Glutamatergic neuron (in vitro differentiated cells): ENCODE measurements at places on chromosomes 7 and 10. TPM values are rescaled to one million over a fixed set of nuclear protein-coding genes. Genes with fewer than 3 reads are reported as not detected.
A peak's percentile ranks its signal among the peaks of the same experiment; 100 is the strongest.

- no peak for DNase-seq
Measured at GRCh38 chr7:16634271-16634738, 11.2 kb downstream of the ANKMY2 start.

The CTNNA3 gene
- total RNA-seq, result 3.3 TPM

DNA sequence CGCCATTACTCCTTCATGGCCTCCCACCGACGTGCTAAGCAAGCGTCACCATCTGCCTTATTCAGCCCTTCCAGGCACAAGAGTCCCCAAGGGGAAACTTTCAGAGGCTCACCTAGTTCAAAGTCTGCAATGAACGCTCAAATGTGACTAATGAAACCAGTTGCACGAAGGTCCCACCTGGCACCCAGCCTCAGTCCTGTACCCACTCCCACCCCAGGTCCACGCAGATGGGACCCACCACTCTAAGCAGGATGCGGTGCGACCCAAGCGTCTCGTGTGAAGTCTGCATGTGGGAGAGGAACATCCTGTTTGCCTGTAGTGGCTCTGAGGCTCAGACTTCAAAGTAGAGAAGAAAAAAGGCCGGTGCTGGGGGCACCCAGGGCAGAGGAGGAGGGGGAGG, 40.3 kb downstream of the RGS10 start:
- no peak for DNase-seq

The TACR2 gene
- total RNA-seq, result not detected

DNA sequence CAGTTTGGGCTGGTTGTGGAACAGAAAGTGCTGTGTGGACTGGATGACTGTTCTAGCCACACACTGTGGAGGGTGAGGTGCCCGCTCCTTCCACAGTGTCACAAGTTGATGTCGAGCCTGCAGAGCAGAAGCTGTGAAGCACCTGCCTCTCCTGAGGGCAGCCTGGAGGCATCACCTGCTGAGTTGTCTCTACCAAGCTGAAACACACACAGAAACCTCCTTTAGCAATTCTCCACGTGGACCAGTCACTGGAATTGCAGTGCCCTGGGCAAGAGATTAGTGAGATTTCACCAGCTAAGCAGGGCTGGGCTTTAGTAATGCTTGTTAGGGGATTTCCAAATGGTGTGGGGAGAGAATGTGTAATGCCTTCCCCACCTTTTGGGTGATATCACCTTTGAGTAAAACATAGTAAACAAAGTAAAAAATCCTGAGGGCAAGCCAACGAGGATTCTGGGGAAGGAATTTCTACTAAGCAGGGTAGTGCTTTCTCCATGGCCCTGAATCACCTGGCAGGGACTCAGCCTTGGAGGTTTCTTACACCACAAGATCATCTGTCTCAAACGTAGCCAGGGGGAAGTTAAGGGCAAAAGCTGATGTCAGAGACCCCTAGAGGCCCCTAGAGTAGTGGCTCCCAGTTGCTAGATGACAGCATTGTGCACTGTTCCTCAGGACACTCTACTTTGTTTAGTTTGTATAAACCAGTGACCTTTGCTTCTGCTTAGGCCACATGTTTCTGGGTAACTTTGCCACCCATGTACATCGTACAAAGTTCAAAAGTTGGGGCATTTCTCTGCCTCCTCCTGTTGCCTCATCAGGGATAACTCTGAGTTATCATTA, 233.1 kb upstream of the IGFBP3 start:
- no peak for DNase-seq

DNA sequence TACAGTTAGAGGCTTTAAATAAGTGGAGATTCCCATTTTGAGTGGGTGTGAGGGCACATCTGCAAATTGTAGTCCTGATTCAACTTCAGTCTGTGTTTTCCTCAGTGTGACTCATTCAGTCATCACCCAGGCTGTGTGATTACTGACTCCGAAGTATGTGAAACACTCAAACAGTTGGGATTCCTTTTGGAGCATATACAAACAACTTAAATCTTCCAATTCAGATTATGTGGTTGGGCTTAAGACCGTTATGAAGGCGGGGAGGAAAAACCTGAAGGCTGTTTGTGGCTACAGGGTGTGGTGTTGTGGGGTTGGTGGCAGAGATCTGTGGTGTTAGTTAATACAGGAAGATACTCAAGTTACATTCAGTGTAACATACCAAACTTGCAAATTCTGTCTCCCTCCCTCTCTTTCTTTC, 259.7 kb upstream of the FERD3L start:
- DNase-seq, result no peak

The C7orf57 gene
- total RNA-seq, result not detected

DNA sequence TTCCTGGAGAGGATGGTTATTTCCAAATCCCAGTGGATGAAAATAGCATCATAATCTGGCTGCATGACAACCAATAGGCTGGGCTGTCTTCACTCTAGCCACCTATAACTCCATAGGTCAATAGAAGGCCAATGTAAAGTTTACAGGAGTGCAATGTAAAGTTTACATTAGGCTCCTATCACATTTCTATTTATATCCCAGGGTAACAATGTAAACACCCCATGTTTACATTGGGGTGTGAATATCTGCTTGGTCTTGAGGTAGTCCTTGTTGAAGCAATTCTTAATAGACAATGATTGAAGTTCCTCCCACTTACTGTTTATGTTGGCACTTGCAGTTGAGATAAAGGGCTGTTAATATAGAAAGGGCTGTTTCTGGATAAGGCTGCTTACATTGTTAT, 21.5 kb downstream of the CH25H start:
- DNase-seq, result no peak

DNA sequence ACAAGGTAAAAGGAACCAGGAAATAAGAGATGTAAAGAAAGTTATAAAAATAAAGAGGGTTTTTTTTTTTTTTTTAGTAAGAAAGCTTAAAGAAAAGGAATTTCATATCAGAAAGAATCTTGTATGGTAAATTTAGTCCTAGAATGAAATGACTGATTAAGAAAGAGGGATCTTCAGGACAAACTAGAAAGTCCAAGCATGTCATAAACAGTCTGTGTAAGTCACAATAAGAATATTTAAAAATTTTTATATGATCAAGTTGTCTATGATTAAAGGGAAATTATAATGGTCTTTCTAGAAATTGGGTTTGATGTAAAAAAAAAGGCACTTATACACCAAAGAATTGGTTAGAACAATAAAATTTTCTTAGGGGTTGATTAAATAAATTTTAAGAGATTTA, 289.5 kb downstream of the XPNPEP1 start:
- no peak for DNase-seq

GRCh38 chr7:157540020-157540419, 203.2 kb downstream of the DNAJB6 start:
- peak; percentile 8 for DNase-seq

The CYP2C19 gene
- not detected for total RNA-seq

GRCh38 chr7:129569811-129570215, 41.7 kb upstream of the NRF1 start:
- DNase-seq, result no peak

DNA sequence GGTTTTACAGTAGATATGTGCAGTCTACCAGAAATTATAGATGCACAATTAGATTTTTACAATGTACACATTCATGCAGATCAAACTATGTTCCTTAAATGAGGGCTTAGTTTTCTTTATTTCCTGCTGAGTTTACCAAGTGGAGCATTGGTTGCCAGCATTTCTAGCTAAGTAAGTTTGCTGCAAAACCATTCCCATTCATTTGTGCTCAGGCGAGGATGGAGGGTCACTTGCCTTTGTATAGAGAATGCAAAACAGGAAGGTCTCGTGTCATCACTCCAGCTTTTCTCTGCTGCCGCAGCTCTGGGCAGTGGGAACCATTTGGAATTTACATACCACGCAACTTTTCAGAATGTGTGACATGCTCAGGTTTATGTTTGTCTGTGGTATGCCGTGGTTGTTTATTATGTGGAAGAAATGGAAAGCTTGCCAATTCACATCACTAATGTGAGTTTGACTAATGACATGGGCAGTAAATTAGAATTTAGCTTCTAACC, 198.6 kb downstream of the TRIL start:
- DNase-seq, result no peak

- DNase-seq, result no peak
Measured at GRCh38 chr7:2195400-2196246, 37.1 kb downstream of the MAD1L1 start.

GRCh38 chr7:141557360-141557759, 6.2 kb downstream of the AGK start:
- no peak for DNase-seq

The FAM131B gene
- total RNA-seq, result 111 TPM

- DNase-seq, result peak; percentile 92
Measured at GRCh38 chr7:101688183-101688831, 59.2 kb upstream of the MYL10 start.

The CUTC gene
- 10.5 TPM for total RNA-seq

- no peak for DNase-seq
Measured at GRCh38 chr7:25619381-25619780, 391.1 kb upstream of the NPVF start.

The SRI gene
- 179 TPM for total RNA-seq

GRCh38 chr7:27113991-27114769, 11.7 kb upstream of the HOXA2 start:
- no peak for DNase-seq

- no peak for DNase-seq
Measured at GRCh38 chr10:118036281-118036875, 10.4 kb downstream of the RAB11FIP2 start.

- DNase-seq, result no peak
Measured at GRCh38 chr7:90701021-90701420, 104.9 kb downstream of the CDK14 start.
